ENCODE measurements at places on chromosomes 12 and 14. TPM values are rescaled to one million over a fixed set of nuclear protein-coding genes. Genes with fewer than 3 reads are reported as not detected.

- no peak for DNase-seq
Observed at GRCh38 chr14:21987937-21988336, 314.3 kb upstream of the OR4E1 start.

DPY19L2 gene
- total RNA-seq: 28.8 TPM

DTX1 gene
- 8.0 TPM for total RNA-seq

GRCh38 chr14:42872786-42873185 lies 1266.1 kb downstream of the LRFN5 start:
- no peak for DNase-seq

DNA sequence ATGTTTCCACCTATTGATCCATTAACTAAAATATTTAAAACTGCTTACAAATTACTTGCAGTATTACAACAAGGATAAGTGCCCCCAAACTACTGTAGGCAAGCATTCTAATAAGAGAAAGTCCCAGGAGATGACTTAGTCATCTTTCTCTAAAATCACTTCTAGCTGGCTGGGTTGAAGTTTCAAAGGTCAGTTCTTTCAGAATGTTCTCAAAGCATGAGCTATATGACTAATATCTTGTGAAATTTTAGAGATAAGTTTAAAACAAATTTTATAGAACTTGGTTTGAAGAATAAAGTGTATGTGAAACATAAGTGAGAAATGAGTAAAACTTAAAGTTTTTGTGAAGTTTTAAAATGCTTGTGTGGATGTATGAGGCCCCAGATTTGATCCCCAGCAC lies 24.3 kb upstream of the OR6J1 start:
- DNase-seq: no peak

- DNase-seq: no peak
Observed at GRCh38 chr14:29800961-29801360, 126.7 kb downstream of the PRKD1 start.

DNA sequence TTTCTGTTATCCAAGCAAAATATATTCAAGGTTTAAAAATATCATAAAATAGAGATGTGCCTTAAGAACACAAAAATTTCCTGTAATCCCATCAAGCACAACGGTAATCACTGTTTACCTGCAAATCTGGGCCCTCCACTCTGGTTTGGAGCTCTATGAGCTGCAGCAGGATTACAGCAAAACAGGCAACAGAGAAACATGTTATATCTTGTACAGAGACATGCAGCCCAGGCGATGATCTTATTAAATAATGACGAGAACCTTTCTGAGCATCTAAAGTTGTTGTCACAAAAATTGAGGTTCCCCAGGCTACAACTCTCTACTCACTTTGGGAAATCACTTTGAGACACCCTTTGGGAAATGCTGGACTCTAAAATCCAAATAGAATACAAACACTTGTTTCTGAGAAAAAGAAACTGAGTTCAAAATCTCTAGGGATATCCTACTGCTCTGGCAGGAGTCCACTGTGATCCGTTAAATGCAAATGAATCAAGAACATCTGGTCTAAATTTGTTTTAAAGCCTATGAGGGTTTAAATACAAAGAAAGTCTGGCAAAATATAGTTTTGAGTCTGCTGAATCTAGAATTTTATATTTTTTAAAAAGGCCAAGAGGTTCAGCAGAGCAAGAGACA lies 36.3 kb downstream of the STON2 start:
- no peak for DNase-seq

DDX23 gene
- 59.0 TPM for total RNA-seq

DNA sequence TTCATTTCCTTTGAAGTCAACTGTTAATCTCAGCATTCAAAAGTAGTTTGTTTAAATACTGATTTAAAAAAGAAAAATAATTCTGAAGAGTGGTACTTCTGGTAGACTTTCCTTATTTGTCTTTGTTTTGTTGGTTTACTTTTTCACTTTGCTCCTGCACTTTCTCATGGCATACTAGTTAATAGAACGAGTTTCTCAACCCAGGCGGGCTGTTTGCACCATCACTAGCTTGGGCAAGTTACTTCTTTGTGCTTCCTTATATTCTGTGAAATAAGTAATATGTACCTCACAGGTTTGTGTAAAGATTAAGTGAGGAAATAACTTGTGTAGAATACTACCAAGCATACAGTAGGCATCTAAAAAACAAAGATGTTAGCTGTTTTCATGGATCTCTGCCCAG lies 45.5 kb downstream of the SLC38A6 start:
- no peak for DNase-seq
